Osteoblast (primary cell): ENCODE measurements at places on chromosomes 6 and 20. TPM values are rescaled to one million over a fixed set of nuclear protein-coding genes. Genes with fewer than 3 reads are reported as not detected.

GRCh38 chr20:23002276-23002675 lies 32.8 kb upstream of the SSTR4 start:
- DNase-seq, result no peak

BPIFB4 gene
- total RNA-seq, result not detected in 2 replicates

RAB32 gene
- total RNA-seq, result 115 and 131 TPM in 2 replicates

DNA sequence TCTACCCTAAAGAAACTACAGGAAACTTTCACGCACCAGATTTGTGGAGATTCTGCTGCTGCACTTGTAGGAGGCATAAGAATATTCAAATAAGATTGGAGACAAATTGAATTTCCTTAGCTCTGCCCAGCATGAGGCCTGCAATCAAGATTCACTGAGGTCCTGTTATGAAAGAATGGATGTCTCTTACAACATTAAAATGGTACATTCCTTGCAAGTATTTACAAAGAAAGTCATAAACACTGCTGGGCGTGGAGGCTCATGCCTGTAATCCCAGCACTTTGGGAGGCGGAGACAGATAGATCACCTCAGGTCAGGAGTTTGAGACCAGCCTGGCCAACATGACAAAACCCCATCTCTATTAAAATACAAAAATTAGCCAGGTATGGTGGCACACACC lies 74.0 kb upstream of the MAP3K4 start:
- DNase-seq, result no peak

SLC17A1 gene
- total RNA-seq, result not detected in 2 replicates

DNA sequence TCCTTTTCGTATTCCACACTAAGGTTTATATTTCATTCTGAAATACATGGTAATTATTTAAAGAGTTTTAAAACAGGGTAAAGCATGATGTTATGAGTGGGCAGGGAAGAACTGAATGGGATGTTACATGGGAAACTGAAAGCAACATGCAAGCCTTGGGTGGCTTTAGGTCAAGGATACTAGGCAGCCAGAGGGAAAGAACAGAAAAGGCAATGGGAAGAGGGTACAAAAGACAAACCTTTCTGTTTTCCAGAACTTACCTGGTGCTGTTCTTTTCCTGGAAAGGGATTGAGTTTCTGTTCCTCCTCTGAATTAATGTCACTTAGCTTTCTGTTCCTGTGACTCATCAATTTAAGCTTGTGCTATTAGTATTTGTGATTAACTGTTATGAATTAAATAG lies 71.2 kb upstream of the SMIM8 start:
- DNase-seq, result no peak

GRCh38 chr6:158002951-158003853 lies 21.5 kb downstream of the SYNJ2 start:
- DNase-seq, result peak; percentile 96

DNA sequence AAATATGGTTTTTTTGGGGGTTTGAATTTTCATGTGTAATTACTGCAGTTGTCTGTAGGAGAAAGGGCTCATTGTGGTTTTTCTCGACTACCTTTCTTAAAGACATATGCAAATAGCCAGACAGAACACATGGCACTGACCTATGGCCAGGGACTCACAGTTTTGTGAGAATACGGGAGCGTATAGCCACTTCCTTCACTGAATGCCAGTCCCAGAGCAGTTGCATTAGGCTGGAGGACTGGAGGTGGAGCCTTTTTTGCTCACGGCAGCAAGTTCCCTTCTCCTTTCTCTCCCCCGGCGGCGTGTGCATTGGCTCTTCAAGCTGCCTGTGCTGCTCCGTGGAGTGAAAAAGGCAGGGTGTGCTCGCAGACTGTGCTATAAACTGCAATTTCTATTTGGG lies 114.9 kb downstream of the AKAP7 start:
- DNase-seq, result peak; percentile 84

CDS2 gene
- total RNA-seq, result 25.3 and 26.2 TPM in 2 replicates

PIGT gene
- 52.8 and 56.6 TPM in 2 replicates for total RNA-seq

DNA sequence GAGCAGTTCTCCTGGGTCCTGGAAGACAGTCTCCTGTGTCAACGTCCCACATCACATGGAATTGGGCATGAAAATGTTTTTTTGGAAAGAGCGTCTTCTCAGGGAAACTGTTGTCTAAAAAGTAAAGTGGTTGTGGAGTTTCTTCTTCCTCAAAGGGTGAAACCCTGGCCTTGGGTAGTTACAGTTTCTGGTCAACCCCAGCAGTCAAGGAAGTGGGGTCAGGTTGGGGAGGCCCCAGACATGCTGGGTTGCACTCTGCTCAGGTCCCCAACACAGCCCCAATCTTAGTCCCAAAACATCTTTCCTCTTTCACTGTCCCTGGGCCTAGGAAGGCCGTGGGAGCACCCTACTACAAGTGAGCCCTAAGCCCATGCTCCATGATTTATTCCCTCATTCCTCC lies 996 bp upstream of the NFKBIE start:
- DNase-seq, result peak; percentile 69

- DNase-seq, result no peak
Measured at GRCh38 chr6:69138148-69138547, 503.1 kb downstream of the ADGRB3 start.

DNA sequence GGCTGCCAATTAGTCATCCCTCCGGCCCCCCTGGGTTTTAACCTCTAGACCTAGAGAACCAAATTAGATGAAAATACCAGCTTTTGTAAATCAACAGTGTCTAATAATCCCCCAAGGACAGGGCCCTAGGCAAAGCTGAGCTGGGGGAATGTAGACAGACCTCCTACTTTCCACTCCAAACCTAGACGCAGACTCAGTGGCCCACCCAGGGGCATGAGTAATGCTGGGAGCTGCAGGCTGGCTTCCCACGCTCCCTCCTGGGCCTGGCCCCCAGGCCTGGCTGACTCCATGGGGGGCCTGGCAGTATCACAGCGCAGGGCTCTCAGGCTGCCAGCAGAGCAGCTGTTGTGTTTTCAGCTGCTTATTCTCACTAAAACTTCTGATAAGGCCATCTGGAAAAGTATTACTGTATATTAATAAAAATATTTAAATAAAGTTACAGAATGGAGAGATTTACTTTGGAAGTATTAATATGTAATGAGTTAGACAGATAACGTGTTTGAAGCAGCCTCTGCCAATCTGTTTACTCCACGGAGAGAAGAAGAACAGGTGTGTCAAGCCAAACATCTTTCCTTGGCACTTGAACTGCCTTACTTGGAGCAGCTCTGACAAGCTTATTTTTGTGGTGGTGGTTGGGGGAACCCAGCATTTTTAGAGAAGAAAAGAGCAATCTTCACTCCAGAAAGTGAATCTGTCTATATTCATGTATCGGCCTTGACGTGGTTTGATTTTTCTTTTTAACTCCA lies 144.0 kb upstream of the AGPAT4 start:
- peak; percentile 77 for DNase-seq
